Erythroblast (primary cell): ENCODE measurements at places on chromosomes 6 and 20.

DNA sequence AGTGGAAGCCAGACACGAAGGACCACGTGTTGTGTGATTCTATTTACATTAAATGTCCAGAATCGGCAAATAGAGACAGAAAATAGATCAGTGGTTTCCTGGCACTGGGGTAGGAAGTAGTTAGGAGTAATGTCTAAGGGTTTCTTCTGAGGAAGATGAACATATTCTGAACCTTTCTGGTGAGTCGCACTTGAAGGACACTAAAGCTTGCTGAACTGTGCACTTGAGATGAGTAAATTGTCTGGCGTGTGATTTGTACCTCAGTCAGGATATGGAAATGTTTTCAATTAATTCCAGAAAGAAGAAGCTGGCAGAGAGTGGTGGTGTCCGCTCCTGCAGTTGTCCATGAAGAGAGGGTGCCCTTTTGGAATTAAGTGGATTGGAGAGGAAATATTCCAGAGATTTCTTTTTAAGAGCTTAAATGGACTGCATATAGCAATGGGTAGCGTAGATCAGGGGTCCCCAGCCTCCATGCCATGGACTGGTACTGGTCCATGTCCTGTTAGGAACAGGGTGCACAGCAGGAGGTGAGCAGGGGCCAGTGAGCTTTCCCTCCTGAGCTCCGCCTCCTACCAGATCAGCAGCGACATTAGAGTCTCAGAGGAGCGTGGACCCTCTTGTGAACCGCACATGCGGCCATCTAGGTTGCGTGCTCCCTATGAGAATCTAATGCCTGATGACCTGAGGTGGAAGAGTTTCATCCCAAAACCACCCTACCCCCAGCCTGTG, 12.4 kb upstream of the KIF25 start:
- DNase-seq: no peak

DNA sequence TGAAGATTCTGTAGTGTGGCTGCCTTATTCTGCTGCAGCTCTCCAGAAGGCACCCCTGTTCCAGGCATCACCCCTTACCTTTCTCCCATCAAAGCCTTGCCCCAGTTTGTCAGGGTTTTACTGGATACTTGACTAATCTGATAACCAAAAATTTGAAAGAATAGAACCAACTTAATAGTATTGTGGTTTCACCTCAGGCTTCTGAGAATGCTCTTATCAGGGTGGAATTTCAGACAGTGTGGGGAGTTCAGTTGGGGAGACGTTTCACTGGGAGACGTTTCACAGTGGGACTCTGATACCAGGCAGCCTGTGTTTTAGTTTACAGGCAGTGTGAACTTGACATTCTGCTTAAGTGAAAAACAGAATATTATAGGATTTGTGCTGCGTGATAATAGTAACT, 50.5 kb downstream of the SCAND1 start:
- DNase-seq: peak; percentile 12

DNA sequence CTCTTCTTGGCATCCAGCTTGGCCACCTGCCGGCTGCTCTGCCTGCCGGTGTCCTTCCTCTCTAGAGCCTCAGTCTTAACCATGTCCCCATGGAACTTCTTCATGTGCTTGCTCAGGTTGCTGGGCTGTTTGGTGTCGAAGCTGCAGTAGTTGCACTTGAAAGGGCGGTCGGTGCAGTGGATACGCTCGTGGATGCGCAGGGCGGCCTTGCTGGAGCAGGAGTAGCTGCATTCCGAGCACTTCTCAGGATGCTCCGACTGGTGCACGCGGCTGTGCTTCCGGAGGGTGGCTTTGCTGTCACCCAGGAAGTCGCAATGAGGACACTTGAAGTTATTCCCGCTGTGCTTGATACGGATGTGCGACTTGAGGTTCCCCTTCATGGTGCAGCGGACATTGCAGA, 38.7 kb downstream of the ZFP64 start:
- no peak for DNase-seq

- DNase-seq: no peak
Observed at GRCh38 chr6:97465877-97466561, 183.0 kb upstream of the MMS22L start.

DNA sequence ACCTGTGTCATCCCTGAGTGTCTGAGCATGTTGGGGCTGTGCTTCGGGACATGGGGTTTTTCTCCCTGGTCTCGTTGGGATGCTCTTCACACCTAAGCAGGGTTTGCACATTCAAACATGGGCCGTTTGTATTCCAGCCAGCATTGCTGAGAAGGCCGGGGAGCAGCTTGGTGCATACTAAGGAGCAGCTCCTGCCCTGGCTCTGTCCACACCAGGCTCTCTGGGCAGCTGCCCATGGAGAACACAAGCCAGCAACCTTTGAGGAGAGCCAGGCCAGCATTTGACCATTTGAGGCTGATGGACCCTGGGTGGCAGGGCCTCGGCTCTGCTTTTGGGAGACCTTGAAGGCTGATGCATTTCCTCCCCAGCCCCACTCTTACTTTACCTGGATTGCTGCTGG, 92.1 kb downstream of the PHACTR3 start:
- DNase-seq: no peak

GRCh38 chr6:74651948-74652842, 553.7 kb downstream of the COL12A1 start:
- DNase-seq: no peak

DNA sequence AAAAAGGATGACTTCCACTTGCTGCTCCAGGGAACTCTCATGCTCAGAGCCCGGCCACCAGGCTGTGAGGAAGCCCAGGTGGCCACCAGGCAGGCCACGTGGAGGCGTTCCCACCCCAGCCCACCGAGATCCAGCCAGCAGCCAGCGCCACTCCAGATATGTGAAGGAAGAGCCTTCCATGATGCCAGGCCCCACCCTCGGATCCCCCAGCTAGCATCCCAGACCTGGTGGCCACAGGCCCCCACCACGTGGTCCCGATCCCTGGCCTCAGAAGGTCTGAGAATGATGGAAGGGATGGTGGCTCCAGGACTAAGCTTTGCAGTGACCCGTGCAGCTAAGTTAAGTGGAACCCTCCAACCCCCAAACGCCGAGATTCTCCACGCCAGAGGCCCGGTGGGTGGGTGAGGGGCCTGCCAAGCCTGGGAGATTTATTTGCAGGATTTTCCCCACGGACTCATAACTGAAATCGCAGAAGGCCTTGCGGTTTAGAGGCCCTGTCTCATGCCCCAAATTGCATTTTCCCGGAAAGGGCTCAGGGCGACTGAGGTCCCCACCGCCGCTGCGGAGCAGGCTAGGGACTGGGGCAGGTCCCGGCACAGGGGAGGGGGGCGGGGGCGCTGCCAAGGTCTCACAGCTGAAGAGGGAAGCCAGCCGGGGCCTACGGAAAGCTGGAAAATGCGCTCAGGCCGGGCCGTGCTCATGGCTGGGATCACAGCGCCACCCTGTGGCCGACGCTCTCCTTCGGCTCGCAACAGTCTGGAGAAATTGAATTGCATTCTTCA, 31.1 kb upstream of the CST7 start:
- DNase-seq: peak; percentile 72

- DNase-seq: no peak
Observed at GRCh38 chr20:35302421-35303335, 10.5 kb upstream of the FAM83C start.

DNA sequence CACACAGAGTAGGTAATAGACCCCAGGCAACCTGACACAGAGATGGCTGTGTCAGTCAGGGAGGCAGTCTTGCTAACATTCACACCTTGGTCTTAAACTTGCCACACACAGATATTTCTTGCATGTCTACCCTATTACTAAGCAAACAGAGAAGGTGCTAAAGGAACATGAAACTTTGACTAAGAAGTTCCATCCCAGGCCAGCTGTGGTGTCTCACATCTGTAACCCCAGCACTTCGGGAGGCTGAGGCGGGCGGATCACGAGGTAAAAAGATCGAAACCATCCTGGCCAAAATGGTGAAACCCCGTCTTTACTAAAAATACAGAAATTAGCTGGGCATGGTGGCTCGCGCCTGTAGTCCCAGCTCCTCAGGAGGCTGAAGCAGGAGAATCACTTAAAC, 222.4 kb upstream of the JARID2 start:
- no peak for DNase-seq

DNA sequence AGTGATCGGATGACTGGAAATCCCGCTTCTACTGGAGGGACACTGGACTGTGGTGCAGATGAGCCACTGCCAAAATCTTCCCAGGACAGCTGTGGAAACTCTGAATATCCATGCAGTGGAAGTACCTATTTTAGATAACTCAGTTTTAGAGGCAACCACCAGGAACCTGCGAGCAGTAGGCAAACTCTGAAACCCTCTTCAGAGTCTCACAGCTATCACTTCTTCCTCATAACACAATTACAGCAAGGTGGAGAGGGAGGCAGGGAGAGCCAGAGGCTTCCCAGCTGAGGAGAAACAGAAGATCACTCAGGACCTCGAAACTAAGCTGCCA, 322.8 kb upstream of the NT5E start:
- DNase-seq: no peak

DNA sequence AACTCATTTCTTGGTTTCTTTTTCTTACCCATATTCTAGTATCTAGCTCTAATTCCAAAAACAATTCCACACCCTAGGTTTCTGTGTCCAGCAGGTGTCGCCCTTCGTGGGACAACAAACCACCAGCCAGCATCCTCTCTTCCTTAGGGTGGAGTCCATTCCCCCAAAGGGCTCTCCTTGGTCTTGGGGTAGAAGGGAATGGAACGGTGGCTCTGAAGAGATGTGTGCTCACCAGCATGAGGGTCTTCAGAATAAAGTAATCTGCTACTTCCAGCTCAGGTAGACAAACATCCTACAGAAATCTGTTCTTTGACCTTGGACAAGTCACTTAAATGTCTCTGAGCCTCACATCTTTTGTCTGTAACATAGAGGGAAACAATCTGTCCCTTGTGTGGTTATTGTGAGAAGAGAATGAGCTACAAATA, 7.2 kb downstream of the HLA-DMB start:
- DNase-seq: peak; percentile 78

GRCh38 chr20:62237801-62238568, at the start of gene OSBPL2:
OSBPL2 (plus strand) TSS chr20:62238521; CDS start chr20:62256185, 17,664 bp downstream.
- DNase-seq: peak; percentile 99

GRCh38 chr6:32983964-32984621, 15.7 kb downstream of the BRD2 start:
- peak; percentile 67 for DNase-seq

DNA sequence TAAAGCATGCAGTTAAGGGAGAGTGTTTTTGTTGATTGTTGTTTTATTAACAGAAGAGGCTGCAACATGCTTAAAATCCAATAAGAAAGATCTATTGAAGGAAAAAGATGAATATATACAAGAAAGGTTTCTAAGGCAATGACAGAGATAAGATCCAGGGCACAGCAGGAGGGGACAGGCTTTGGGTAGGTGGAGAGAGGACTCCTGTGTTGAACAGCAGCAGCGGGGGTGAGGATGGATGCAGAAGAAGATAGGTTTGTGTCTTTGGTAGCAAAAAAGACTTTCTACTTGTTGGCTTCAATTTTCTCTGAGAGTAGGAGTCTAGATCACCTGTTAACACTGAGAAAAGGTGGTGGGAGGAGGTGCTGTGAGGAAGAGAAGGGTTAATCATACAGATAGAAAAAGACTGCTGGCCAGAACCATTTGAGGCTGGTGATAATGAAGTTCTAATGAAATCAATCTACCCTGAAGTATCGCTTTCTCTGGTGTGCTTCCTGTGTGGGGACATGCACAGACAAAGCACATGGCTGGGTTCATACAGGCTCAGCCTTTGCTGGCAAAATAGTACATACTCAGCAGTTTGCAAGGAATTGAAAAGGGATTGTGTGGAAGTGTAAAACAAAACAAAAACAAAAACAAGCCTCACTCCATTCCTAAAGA, 17.2 kb upstream of the DST start:
- DNase-seq: no peak

DNA sequence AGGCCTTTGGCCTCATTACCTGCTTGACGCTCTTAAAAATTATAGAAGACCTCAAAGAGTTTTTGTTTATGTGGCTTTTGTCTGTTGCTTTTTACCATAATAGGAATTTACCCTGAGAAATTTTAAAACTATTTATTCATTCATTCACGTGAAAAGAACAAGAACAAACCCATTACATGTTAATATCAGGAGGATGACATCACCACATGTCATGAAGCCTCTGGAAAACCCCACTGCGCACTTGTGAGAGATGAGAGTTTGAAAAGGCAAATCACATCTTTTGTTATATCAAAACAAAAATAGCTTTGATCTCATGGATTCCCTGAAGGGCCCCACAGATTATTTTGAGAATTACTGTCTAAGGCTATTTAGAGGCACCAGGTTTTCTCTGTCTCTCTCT, 61.3 kb upstream of the EYA2 start:
- DNase-seq: no peak

DNA sequence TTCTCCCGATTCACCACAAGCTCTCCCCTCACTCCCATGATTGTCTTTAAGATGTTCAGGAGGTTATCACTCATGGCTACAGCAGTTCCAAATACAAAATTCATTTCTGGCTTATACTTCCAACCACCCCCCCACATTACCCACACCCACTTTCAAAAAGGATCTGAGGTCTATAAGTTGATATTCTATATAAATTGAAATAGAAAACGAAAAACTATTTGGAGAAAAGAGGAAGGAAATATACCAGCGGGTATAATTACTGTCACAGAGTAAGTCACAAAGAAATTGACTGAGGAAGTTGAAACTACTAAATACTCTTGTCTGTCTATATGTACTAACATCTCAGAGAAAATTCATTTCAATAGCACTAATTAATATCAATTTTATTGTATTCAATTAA, 112.7 kb upstream of the TNFAIP3 start:
- DNase-seq: no peak

DNA sequence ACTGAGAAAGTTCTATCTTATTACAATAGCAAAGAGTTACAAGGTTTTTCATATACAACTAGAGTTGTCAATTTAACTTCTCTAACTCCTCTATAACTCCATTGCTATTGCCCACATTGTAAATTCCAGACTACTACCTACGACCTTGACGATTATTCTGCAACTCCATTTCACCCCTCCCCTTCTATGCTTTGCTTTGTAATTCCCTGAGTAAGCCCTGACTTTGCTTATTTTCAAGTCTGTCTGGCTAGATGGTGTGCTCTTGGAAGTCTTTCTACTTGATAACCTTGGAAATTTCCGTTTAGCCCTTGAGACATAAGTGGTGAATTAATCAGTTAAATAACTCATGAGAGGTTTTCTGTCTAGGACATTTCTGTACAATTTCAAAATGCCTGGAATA, 161.4 kb downstream of the C6orf58 start:
- no peak for DNase-seq

GRCh38 chr6:166910601-166911000, 45.7 kb downstream of the RNASET2 start:
- DNase-seq: no peak
